Suppressor macrophage treated with lipopolysaccharide for 1 hour (primary cell): ENCODE measurements at places on chromosomes 6 and 20.
A peak's percentile ranks its signal among the peaks of the same experiment; 100 is the strongest.

DNA sequence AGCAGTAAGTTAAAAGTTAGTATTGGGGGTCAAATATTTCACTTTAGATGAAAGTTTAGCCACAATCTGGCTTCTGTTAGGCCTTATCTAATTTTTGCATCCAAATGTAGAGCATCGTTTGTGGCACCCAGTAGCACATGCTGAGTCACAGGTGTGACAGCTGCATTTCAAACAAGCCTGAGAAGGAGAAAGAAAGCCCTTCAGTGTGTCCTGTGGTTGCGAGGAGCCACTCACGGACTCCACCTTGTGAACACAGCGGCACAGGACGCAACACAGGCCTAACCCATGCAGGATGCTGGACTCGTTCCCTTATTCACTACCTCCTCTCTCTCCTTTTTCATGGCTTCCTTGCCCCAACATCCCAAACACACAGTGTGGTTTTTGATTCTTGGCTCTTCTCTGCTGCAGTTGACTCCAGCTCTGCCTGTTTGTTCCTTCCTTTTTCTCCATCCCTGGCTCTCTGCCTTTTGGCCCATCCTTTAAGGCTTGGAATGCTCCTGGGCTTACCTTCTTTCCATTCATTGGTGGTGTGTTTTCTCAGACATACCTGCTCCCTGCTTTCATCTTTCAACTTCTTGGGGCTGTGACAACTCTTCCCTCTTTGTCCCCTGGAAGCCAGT is 124.2 kb downstream of the SLC16A10 start:
- no peak for DNase-seq

DNA sequence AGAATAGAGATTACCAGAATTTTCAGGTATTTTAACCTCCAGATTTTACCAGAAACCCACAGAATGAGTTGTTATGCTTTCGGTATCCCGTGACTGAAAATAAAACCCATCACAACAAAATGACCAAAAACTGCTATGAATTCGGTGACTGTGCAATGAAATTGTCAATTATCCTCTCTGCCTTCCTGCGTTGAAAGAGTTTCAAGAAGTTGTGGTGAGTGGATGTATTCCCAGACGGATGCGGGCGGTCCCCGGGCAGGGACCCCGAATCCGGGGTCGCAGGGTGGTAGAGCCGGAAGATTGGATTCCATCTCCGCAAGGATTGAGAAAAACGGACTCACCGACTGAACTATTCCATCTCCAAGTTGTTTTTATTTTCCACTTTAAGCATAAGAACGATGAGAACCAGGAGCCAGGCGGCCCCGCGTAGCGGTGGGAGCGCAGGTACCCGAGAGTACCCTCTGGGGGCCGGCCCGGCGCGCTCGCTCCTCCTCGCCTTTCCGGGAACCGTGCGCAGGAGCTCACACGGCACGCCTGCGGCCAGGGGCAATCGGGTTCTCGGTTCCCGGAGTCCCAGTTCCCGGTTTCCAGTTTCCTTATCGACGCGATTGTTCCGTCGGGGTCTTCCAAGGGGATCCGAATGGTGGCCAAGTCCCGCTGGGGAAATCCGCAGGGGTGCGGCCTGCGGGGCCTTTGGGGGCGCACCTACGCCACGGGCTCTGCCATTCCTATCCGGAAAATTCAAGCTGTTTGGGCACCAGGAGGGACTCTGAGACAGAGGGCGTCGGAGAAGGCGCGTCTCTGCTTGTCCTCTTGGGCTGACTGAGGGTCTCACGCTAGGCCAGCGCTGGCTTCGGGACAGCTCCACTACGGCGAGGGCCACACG is 104.9 kb upstream of the PRDM1 start:
- peak; percentile 94 for DNase-seq

- no peak for DNase-seq
These were observed 49.4 kb downstream of the ADAT2 start for GRCh38 chr6:143401068-143401446.

- DNase-seq = no peak
These were observed 149.9 kb downstream of the CEBPB start for GRCh38 chr20:50340541-50340940.

GRCh38 chr6:131683479-131683878 is 17.7 kb downstream of the OR2A4 start:
- DNase-seq = no peak

DNA sequence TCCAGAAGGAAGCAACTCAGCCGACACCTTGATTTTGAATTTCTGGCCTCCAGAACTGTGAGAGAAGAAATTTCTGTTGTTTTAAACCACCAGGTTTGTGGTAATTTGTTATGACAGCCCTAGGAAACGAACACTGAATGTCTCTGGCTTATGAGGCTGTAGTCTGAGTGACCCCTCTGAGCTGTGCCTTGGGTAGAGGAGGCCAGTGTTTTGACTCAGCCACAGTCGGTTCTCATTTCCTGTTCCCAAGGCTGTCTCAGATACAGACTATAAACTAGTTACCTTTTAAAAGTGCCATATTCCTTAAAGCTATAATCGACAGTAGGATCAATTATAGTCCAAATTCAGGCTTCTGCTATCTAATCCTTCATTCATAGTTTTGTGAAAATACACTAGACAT is 391.2 kb upstream of the MAP3K7 start:
- no peak for DNase-seq

- no peak for DNase-seq
These were observed 151.7 kb downstream of the GRIK2 start for GRCh38 chr6:101545191-101545590.

- no peak for DNase-seq
These were observed 140.6 kb downstream of the OPN5 start for GRCh38 chr6:47922391-47922790.

DNA sequence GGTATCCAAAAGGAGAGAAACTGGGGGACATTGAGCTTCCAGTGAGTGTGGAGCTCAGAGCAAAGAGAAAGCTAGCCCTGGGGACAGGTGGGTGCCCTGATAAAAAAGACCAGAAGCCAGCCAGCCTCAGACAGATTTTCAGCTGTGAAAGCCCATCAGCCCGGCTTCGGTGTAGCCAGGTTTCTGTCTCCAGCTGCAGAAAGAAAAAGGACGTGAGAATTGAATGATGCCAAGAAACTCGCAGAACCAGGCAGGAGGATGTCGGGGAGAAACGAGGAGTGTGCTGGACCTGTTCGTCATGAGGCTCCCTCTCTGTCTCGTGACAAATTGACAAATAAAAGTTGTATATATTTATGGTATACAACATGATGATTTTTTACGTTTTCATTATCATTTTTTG is 63.3 kb downstream of the CDH4 start:
- no peak for DNase-seq

DNA sequence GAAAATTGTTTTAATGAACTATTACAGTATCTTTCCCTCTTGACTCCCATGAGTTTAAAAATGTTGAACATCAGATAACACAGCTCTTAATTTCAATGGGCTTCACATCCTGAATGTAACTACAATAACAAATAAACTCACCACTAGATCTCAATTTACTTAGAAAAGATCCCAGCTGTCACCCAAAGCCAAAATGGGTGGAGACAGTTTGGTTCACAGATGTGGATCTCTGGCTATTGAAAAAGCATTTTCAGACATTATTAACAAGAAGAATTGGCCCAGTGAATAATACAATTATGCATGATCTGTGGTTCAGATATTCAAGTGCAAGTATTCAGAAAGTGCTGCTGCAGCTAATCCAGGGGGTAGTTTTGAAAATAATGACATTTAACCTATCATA is 184.7 kb upstream of the RALGAPA2 start:
- no peak for DNase-seq

DNA sequence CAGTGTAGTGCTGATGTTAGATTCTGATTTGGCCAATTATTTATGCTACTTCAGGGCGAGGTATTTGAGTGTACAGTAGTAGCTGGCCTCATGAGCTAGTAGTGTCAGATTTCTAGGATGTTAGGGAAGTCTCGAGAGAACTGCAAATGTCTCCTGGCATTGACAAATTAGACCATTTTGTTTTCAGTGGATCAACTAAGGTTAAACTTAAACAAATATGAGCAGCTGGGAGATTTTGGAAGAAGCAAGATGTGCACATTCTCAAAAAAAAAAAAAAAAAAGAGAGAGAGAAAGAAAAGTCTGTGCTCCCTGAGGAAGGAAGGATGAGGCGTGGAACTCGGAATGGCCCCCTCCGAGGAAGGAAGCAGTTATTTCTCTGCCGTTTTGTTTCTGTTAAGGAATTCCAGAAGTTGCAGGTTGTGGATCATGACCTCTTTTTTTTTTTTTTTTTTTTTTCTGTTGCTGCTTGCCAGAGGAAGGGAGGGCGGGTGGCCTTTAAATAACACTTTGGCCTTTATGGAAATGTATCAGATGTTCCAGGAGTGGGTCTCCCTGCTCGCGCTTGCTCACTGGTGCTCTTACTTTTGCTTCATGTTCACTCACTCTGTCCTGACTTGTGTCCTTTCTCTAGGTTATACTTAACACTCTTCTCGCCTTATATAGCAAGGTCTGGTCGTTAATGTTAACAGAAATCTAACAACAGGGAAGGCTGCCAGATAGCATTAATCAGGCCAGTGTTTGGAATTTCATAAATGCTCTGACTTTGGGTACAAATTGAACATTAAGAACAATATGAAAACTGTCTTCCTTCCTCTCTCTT is 124.4 kb downstream of the TCP11 start:
- no peak for DNase-seq

GRCh38 chr6:53956068-53956711 is 155.1 kb upstream of the MLIP start:
- peak; percentile 27 for DNase-seq

DNA sequence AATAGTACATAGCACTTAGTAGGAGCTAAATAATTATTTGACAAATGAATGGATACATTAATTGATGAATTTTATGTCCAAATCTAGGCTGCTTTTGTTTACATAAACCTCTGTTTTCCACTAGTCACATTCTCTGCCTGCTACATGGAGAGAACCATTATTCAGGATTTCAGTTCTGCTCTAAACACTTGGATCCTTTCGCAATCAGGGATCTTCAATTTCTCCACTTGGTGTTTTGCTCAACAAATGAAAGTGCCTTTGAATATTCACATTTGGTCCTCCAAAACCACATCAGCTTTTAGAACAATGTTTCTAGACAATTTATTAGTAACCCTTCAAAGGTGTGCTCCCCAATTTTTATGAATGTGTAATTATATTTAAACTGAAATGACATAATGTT is 30.6 kb upstream of the HLA-DQB1 start:
- DNase-seq = no peak

DNA sequence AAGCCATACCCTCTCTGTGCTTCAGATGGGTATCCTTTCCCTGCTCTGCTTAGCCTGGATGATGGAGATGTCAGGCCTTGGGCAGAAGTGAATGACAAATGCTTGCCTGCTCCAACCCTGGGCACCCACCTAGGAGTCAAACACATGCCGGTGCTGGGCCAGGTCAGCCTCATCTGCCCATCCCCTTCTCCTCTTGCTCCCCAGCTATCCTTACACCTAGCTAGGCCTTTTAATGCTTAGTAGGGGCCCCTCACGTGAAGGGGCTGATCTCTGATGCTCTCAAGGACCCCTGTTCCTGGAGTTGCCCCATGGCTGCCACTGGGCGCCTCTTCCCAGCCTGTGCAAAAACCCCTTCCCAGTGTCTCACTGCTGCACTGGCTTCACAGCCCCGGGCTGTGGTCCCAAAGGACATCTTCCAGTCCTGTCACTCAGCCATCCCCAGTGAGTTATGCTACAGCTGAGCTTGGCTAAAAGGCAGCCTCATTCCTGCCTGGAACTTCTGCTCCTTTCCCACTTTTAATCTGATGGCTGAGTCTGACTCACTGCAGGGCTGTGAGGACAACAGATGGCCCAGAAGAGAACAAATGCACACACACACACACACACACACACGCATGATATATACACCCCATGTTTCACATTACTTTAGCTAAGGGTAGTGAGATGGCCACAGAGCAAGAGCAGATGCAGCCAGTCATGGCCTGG is 12.8 kb upstream of the SDCBP2 start:
- DNase-seq = no peak

DNA sequence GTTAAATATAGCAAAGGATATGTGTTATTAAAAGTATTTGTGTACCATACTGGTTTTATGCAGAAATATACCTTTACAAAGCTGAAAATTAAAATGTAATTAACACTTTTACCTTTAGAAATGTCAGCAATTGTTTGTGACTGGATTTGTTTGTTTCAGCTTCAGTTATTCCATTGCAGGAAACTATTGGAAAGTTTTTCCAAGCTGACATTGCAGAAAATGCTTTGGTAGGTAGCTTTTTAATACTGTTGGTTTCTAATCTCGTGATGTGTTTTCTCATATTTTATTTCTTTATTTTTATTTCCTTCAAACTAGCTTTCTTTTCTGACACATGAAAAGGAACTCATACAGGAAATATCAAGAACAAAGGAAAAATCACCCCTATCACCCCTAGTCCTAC is 8.2 kb downstream of the NDUFAF5 start:
- DNase-seq = no peak

DNA sequence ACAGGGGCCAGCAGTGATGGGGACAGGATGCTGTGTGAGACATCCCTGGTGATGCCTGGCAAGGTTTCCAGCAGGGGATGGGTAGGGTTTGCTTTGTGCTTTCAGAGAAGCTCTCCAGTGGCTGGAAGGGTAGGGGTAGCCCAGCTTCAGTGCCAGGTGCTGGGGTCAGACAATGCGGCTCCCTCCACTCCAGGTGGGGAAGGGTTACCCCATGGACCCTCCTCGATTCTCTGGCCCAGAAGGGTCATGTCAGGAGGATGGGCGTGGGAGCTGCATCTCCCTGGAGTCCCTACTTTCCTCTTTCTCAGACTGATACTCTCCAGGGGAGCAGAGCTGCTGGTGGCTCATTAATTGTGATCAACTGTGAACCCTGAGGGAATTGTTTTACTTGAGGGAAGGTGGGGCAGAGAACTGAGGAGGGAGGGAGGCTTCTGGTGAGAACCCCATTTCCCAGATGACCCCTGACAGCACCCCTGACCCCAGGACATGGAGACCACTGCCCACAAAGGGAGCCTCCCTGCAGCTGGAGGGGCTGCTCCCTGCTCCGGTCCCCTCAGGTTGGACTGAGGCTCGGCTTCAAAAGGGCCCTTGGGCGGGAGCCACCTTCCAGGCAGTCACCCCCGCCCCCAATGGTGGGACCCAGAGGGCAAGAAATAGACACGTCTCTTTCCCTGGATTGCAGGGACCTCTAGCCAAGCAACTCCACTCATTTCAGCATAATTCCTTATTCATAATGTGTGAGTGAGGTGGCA is 100.9 kb upstream of the BHLHE23 start:
- DNase-seq = no peak

DNA sequence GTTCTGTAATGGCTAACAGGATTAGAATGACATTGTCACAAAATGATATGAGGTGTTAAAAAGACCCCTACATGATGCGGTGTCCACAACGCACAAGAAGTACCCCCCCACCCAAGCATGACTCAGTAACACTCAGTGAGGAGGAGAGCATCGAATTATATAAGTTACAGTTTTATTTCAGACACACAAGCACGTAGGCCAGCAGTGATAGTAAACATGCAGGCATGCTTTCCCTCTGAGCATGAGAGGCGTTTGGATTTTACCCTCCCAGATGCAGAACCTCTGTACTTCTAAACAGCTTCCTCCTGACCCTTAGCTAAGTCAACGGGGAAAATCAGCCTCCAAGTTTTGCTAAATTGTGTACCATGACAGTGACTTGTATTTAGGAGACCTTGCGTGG is 23.9 kb downstream of the GNAS start:
- DNase-seq = no peak

- no peak for DNase-seq
These were observed 87.2 kb downstream of the PRDM1 start for GRCh38 chr6:106173124-106173879.
